ENCODE measurements at places on chromosomes 12 and 14. TPM values are rescaled to one million over a fixed set of nuclear protein-coding genes. Genes with fewer than 3 reads are reported as not detected.

The AVPR1A gene
- 11.7 TPM for total RNA-seq

The TAS2R14 gene
- 2.5 TPM for total RNA-seq

The WNT5B gene
- total RNA-seq: 38.8 TPM

DNA sequence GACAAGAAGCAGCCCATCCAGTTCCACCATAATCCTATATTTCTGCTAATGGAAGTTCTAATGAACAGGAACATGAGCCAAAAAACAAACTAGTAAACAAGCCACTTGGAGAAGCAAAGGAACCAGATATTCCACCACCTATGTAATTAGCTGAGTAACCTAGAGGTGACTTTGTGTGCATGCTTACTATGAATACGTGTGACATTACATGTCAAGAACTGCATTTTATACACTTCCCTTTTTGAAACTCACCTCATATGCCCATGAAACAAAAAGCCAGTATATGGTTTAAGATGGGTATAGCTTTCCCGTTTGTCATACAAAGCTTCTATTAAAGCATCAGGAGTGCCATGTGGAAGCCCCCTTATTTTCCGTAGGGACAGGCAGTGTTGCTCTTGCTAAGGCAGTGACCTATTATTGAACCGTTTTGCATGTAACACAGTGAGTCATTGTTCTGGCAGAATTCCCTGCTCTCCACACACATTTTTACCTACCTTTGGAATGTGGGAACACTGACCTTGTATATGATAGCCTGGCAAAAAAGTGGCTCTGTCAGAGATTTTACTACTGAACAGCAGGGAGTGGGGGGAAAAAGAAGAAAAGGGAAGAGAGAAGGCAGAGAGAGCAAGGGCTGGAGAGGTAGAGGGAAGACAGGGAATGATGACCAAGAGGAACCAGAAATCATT is 34.8 kb upstream of the FRMD6 start:
- no peak overlapping the region for H3K4me3 ChIP-seq
- H3K4me1 ChIP-seq: no peaks in the 10 kb centered on the region

DNA sequence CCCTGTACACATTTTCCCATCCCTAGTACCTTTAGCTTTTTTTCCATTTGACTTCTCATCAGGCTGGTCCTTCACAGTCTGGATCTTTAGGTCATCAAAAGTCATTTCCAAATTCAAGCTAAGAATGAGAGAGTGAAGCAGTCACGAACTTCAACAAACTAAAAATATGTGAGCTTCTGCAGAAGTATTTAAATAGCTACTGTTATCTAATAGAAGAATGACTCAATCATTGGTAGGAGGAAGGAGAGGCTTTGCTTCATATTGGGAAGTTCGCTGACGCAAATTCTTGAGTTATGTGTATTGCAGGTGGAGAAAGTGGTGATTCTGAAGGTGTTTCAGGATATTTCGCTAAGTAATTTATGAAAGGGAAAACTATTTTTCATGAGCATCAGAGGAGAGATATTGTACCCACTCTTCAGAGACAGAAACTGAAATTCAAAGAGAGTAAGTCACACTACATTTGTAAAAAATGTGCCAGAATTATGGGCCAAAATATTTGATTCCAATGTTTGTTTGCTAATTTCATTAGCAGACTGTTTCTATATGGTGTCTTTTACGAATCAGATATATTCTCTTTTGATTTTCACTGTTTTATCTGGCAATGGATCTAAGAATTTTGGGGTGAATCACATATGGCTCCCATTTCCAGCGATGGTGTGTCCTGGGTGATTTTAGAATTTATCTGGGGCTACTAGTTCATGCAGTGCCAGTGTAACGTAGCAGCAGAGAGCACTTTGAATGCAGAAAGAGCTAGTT is at the start of gene OLR1:
TSS of gene OLR1 (minus strand) at position 160 of the 756 bp plus-strand sequence. CDS start at position 105, 55 bp downstream.
- no peak for DNase-seq
- H3K27ac ChIP-seq: no peak within 1 kb of the TSS
- no peaks in the 10 kb centered on the region for H3K36me3 ChIP-seq
- H3K4me3 ChIP-seq: no peak within 1 kb of the TSS
- H3K27me3 ChIP-seq: no peaks in the 10 kb centered on the region
- H3K4me1 ChIP-seq: no peaks in the 10 kb centered on the region

DNA sequence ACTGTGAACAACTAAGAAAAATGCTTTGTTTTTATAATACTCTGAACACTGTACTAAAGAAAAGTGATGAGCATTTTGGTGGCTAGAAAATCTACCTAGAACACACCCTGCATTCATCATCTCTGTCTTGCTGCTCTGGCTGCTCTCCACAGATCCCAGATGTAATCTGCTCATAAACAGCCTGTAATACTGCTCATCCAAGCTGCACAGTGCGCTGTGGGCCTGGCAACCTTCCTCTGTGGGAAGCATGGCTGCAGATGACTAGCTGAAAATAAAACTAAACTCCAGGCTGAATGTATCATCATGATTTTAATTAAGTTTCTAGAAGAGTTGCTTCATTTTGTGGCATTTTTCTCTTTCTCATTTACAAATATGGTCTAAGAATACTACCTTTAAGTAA is 200.7 kb downstream of the SLC2A13 start:
- H3K27ac ChIP-seq: no peak overlapping the region
- H3K4me1 ChIP-seq: no peaks in the 10 kb centered on the region
- H3K4me3 ChIP-seq: no peak overlapping the region
- no peaks in the 10 kb centered on the region for H3K36me3 ChIP-seq
- H3K27me3 ChIP-seq: no peaks in the 10 kb centered on the region
- DNase-seq: peak; percentile 90

DNA sequence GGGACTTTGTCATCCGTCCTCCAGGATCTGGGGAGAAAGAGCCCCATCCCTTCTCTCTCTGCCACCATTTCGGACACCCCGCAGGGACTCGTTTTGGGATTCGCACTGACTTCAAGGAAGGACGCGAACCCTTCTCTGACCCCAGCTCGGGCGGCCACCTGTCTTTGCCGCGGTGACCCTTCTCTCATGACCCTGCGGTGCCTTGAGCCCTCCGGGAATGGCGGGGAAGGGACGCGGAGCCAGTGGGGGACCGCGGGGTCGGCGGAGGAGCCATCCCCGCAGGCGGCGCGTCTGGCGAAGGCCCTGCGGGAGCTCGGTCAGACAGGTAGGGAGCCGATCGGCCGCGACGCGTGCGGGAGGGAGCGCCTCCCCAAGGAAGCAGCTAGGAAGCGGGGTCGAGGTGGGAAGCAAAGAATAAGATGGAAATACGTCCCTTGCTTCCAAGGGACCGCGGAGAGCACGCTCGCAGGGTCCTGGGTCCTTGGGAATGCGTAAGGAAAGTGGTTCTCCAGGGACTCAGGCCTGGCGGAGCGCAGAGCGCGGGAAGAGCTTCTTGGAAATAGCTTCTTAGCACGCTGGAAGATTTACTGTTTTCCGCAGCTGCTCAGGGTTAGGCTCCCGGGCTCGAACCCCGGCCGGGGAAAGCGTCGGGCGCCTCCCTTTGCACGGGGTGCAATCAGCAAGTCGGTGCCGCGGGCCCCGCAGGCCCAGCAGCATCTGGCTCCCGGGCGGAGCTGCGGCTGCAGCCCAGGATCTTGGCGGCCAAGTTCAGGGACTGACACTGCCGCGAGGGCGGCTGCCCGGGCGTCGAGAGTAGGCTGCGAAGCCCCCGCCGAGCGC is 457 bp downstream of the SOCS2 start:
- H3K36me3 ChIP-seq: peaks cover 16% of the 10 kb centered on the region
- peak overlapping the region; percentile 83 for H3K27ac ChIP-seq
- DNase-seq: peak; percentile 51
- peaks cover 19% of the 10 kb centered on the region for H3K4me1 ChIP-seq

DNA sequence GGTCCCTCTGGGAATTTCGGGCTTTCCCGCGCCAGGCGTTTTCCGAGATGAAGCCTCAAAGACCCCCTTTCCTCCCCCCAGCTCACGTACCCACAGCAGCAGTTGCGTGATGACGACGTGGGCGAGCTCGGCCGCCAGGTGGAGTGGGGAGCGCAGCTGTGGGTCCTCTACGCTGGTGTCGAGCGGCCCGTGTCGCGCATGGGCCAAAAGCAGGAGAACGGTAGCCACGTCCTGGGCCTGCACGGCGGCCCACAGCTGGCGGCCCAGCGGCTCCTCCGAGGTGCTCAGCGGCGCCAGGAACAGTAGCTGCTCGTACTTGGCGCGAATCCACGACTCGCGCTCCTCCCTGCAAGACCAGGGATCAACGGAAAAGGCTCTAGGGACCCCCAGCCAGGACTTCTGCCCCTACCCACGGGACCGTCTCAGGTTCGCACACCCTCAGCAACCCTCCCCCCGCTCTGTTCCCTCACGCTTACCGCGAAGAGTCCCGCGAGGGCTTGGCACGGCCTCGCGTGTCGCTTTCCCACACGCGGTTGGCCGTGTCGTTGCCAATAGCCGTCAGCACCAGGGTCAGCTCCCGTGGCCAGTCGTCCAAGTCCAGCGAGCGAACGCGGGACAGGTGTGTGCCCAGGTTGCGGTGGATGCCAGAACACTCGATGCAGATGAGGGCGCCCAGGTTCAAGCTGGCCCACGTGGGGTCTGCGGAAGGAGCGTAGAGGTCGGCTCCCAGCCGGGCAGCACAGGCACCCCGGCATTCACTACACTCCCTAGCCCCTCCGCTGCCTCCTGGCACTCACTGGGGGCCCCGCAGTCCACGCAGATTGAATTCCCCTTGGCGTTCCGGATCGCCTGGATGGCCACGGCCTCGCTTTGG is 11.4 kb downstream of the AGAP2 start:
- peaks cover 23% of the 10 kb centered on the region for H3K4me1 ChIP-seq
- peak overlapping the region; percentile 55 for H3K27ac ChIP-seq
- peaks cover 21% of the 10 kb centered on the region for H3K27me3 ChIP-seq
- peaks cover 11% of the 10 kb centered on the region for H3K36me3 ChIP-seq
- DNase-seq: peak; percentile 73
